Right forelimb (tissue), 1 donor: ENCODE measurements at places on chromosomes 16 and 17.

- no peak for DNase-seq
Observed at GRCh38 chr17:66228887-66229782, at the start of gene APOH. TSS of gene APOH (minus strand) at chr17:66229415. CDS start at chr17:66229379, 36 bp downstream.

DNA sequence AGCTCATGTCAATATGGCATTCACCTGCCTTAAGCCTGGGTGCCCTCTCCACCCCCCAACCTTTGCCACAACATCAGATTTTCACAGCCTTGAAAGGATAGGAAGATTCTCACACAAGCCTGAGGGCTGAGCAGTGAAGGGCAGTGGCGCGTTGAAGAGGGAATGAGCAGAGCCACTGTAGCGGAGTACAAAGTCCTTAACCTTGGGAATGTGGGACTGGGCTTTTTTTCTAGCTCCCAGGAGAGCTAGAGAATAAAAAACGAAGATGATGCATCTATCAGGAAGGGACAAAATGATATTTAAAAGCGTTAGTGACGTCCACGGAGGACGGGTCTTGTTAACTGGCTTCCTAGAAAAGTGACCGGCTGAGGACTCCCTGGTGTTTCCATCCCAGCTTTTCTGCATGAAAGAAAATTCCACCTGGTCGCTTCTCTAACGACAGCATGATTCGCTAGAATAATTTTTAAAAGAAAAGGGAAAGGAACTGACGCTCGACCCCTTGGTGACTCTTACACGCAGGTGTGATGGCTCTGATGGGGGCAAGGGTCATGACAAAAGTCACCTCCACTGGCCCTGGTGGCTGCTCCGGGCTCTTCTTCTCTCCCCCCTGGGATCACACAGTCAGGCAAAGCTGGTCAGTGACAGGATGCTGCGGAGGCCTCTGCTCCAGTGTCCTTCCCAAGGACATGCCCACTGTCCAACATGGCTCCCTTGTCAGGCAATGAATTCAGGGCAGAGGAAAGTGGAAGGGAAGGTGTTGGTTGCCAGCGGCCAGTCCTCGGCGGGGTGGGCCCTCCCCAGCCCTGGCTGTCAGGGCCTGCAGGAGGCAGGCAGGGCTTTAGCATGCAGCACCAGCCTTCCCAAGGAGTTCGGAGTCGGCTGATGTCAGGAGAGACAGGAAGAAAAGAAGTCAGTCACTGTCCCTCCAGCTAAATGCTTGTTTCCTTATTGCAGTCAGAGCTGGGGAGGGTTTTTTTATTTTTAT lies 58.4 kb upstream of the IRX3 start:
- DNase-seq = no peak

- no peak for DNase-seq
Observed at GRCh38 chr17:42821176-42821575, 2.9 kb downstream of the BECN1 start.

DNA sequence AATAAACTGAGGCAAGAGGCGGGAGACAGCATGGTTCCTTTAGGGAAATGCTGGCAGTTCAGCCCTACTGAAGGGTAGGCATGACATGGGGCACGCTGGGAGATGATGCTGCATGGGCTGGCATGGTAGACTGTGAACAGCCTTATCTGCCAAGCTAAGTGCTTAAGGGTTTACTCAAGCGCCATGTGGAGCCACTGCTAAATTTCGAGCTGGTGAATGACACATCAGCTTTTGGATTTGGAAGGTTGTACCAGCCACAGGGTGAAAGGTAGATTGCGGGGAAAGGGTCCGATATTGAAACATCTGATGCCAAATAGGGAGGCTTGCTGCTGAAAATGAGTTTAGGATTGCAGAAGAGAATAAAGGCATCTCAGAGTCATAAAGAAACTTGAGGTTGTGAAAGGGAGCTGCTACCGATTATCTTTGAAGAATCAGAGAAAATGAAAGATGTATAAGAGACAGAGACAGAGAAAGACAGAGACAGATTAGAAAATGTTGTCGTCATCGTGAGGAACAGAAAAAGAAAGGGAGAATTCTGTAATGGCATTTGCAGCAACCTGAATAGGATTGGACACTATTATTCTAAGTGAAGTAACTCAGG lies 16.3 kb downstream of the PIK3R5 start:
- DNase-seq = no peak

DNA sequence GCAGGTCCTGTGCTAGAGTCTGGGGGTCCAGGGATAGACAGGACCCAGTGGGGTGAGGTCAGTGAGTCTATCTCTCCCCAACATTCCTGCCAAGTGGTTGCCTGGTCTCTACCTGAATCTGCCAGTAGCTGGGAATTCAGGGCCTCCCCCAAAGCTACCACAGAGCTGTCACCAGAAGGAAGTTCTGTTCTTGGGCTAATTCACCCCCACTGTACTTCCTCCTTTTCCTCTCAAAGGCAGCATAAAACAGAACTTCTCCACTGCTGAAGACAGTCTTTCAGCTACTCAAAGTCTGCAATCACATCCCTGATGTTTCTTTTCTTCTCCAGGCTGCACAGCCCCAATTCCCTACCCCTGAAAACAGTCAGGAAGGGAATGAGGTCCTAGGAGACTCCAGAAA lies 8.7 kb downstream of the CAMTA2 start:
- no peak for DNase-seq
